COR-L47 (cell line): ENCODE measurements at places on chromosomes 1 and 21.

DNA sequence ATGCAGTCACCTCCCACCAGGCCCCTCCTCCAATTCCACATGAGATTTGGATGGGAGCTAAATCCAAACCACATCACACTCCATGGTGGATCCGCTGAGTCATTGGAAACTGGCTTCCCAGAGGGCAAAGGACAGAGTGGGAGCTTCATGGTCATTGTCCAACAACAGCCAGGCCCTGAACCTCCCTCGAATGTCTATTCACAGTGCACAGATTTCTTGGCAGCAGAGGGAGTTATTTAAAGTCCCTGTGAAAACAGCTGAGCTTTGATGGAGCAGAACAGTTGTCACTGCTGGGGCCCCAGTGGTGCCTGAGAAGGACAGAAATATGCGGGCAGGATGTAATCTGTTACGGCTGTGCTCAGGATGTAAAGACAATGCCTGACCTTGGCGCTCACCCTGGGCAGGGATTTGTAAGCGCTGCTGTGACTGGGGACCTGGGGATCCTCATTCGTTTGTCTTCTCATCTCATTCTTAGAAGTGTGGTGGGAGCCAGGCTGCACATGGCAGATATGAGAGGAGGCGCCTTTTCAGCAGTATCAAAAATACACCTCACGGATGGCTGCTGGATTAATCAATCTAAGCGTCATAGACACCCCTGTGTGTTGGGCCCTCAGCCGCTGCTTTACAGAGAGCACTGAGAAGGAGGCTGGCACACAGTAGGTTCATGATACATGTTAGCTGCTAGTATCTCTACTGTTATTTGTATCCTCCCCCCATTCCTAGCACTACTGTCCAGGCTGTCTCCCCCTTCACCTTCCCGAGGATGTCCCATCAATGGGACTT lies 439.4 kb downstream of the PTPRU start:
- no peak for DNase-seq

DNA sequence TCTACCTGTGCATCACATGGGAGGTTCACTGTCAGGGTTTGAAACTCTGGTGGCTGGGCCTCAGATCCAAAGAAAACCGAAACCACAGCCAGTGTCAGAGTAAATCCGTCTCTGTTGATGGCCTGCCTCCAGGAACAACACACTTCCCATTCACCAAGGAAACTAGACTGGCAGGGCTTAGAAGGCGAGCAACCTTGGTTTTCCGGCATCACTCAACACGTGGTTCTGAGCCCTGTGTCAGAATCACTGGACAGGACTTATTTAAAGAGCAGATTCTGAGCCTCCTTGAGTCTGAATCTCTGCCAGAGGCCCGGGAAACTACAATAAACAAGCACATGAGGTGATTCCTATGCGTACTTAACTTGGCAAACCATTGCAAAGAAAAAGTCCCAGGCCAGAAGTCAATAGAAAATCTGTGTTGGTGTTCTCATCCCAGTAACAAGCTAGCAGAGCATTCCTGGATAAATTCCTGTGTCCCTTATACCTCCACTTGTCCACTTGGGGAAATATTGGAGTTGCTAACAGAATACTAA lies 70.0 kb downstream of the KCTD3 start:
- DNase-seq: no peak

DNA sequence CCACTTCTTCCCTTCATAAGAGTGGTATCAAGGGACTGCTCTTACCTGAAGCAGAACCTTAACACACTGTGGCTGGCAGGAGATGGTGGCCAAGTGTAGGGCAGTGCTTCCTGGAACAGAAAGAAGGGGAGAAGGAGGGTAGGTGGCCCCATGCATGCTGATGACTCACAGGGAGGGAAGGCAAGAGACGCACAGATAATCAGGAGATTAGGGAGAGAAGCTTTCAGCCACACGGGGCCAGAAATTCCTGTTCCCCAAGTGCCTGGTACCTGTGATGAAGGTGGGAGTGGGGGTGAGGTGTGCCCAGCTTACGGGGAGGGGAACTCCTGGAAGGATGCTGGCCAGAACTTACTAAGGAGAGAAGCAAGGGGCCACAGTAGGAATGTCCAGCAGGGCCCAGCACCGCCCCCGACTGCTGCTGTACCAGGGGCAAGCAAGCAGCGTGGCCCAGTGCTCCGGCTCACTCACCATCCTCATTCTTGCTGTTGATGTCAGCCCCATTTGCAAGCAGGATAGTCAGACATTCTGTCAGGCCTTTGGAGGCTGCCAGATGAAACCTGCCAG lies 7.7 kb downstream of the ANKRD35 start:
- no peak for DNase-seq

DNA sequence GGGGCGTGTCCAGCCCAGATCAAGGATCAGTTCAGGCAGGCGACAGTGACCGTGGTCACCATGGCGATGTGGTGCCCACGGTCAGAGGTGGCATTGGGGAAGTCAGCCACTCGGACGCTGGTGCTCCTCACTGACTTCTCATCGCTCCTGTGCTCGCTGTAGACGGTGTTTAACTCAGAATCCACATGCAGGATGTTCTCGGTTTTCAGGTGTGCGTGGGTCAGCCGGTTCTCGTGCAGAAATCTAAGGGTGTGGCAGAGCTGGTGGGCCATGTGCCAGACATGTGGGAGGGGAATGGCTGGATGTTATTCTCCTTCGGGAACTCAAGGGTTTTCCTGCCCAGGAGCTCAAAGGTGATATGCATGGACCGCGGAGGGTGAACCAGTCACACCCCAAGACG lies 11.7 kb downstream of the OR2AJ1 start:
- no peak for DNase-seq
